Lower lobe of right lung (tissue), 2 donors: ENCODE measurements at places on chromosomes 3 and 15.

- no peak for DNase-seq
- no peak overlapping the region for H3K27ac ChIP-seq
- peaks cover 12% of the 10 kb centered on the region for H3K4me1 ChIP-seq
- H3K4me3 ChIP-seq = no peak overlapping the region
- H3K36me3 ChIP-seq = peaks cover 60% of the 10 kb centered on the region
Measured at GRCh38 chr3:127572186-127572585, 18.3 kb downstream of the TPRA1 start.

- no peaks in the 10 kb centered on the region for H3K36me3 ChIP-seq
- H3K27me3 ChIP-seq = no peaks in the 10 kb centered on the region
- H3K4me3 ChIP-seq = no peak overlapping the region
- no peak for DNase-seq
- H3K27ac ChIP-seq = no peak overlapping the region
Measured at GRCh38 chr3:140249188-140249587, 314.2 kb downstream of the CLSTN2 start.

DNA sequence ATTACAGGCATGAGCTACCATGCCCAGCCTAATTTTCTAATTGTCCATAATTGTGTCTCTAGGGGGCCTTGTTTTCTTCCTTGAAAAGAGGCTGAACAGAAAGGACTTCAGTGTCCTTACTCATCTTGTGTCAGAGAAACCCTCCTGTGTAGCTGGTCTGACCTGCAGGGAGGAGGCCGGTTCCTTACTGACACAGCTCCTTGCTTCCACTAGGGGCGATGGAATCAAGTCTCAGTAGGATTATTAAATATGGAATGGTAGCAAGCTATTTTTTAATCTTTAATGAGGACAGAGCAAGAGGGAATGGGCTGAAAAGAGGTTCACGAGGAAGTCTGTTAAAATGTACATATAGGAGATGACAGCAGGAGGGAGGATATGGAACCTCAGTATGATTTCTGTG is 8.6 kb downstream of the LPCAT4 start:
- no peaks in the 10 kb centered on the region for H3K4me1 ChIP-seq
- no peak overlapping the region for H3K4me3 ChIP-seq
- H3K27ac ChIP-seq = no peak overlapping the region
- H3K36me3 ChIP-seq = peaks cover 70% of the 10 kb centered on the region
- no peaks in the 10 kb centered on the region for H3K27me3 ChIP-seq
- no peak for DNase-seq

- DNase-seq = no peak
- H3K36me3 ChIP-seq = no peaks in the 10 kb centered on the region
- H3K4me1 ChIP-seq = peaks cover 28% of the 10 kb centered on the region
- peak overlapping the region; percentile 4 for H3K4me3 ChIP-seq
Measured at GRCh38 chr3:47225310-47225906, 57.2 kb downstream of the KIF9 start.

- peaks cover 75% of the 10 kb centered on the region for H3K4me1 ChIP-seq
- peak overlapping the region; percentile 77 for H3K4me3 ChIP-seq
- H3K36me3 ChIP-seq = no peaks in the 10 kb centered on the region
- H3K27ac ChIP-seq = peak overlapping the region; percentile 93
Measured at GRCh38 chr15:91854639-91854990, 1.1 kb downstream of the SLCO3A1 start.

- H3K4me3 ChIP-seq = no peak overlapping the region
- no peak overlapping the region for H3K27ac ChIP-seq
- no peaks in the 10 kb centered on the region for H3K36me3 ChIP-seq
- H3K4me1 ChIP-seq = no peaks in the 10 kb centered on the region
- no peaks in the 10 kb centered on the region for H3K27me3 ChIP-seq
Measured at GRCh38 chr3:31999907-32000439, 18.4 kb downstream of the ZNF860 start.

- no peak overlapping the region for H3K27ac ChIP-seq
- no peaks in the 10 kb centered on the region for H3K36me3 ChIP-seq
- H3K4me1 ChIP-seq = no peaks in the 10 kb centered on the region
- no peak overlapping the region for H3K4me3 ChIP-seq
- no peaks in the 10 kb centered on the region for H3K27me3 ChIP-seq
Measured at GRCh38 chr3:131053043-131053859, 26.6 kb downstream of the NEK11 start.

DNA sequence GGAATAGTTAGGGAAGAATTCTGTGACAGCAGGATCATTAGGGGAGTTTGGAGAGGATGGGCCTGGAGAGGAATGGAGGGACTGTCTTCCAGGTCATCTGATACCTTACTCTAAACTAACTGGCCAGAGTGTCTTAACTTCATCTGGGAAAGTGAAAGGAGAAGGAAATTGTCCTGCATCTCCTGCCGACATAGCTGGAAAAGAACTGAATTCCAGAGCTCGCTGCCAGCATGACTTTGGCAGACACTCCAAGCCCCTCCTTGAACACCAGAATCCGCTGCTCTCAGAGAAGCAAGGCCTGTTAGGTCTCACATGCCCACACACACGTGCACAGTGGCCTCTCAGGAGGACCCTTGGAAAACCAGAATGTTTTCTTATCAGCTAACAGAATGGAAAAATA is 10.5 kb downstream of the ABI3BP start:
- H3K27ac ChIP-seq = peak overlapping the region; percentile 66
- no peaks in the 10 kb centered on the region for H3K27me3 ChIP-seq
- no peaks in the 10 kb centered on the region for H3K4me1 ChIP-seq
- peak; percentile 46 for DNase-seq
- H3K36me3 ChIP-seq = no peaks in the 10 kb centered on the region

- H3K27me3 ChIP-seq = no peaks in the 10 kb centered on the region
- no peaks in the 10 kb centered on the region for H3K36me3 ChIP-seq
- no peak overlapping the region for H3K27ac ChIP-seq
- H3K4me1 ChIP-seq = no peaks in the 10 kb centered on the region
Measured at GRCh38 chr3:173870976-173871375, 473.4 kb downstream of the NLGN1 start.

DNA sequence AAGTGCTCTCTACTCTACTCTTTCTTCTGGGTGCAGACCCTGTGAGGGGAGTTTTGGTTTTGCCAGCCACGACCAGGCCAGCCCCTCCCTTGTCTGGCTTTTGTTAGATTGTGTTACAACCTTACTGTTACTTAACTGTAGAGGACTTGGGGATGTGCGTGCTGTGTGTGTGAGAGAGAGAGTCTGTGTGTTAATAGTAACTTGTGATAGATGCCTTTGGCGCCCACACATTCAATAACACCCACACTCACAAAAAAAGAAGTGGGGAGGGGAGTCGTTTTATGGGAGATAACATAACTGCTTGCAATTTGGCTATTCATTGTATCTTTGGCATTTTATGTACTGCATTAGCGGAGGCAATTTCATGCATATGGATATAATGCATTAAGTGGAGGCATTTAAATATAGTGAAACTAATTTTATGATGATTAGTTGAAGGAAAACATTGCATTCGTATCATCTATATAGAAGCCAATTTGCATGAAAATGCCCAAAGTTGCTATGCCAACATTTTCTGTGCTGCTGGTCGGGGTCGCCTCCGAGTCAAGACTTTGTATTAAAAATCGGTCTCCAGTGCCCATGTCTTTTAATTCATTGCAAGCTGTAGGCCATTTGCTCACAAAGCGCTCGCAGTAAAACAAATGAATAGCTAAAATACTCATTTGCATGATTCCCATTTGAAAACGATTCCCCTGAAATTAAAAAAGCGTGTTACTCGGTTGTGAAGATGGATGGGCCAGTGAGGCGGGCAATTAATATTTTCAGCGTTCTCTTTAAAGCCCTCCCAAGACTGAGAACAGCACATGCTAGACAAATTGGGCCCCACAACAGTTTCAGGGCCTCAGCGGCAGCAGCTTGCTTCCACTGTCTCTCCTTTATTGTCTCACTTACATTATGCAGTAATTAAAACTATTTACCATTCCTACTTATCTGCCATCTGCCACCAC is 158.5 kb upstream of the SMAD3 start:
- H3K4me1 ChIP-seq = peaks cover 23% of the 10 kb centered on the region
- no peak overlapping the region for H3K27ac ChIP-seq

DNA sequence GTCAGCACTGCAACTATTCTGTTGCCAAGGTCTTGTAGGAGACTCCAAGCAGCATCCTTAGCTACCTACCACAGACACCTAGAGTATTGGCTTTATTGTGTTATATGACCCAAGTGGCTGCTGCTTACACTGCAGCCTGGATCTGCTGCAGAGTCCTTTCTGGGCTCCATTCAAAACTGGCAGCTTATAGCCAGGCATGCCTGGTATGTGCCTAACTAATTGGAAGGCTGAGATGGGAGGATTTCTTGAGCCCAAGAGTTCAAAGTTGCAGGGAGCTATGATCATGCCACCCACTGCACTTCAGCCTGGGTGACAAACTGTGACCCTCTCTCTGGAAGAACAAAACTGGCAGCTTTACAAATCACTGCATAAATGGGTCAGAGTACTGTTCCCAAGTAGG is 8.6 kb downstream of the NDUFB4 start:
- no peaks in the 10 kb centered on the region for H3K27me3 ChIP-seq
- H3K4me3 ChIP-seq = no peak overlapping the region
- H3K4me1 ChIP-seq = peaks cover 9% of the 10 kb centered on the region
- no peak for DNase-seq
- no peak overlapping the region for H3K27ac ChIP-seq
- H3K36me3 ChIP-seq = peaks cover 37% of the 10 kb centered on the region

GRCh38 chr15:70016511-70016994 is 81.2 kb downstream of the TLE3 start:
- H3K4me3 ChIP-seq = no peak overlapping the region
- no peaks in the 10 kb centered on the region for H3K4me1 ChIP-seq
- peak; percentile 2 for DNase-seq
- no peaks in the 10 kb centered on the region for H3K27me3 ChIP-seq

DNA sequence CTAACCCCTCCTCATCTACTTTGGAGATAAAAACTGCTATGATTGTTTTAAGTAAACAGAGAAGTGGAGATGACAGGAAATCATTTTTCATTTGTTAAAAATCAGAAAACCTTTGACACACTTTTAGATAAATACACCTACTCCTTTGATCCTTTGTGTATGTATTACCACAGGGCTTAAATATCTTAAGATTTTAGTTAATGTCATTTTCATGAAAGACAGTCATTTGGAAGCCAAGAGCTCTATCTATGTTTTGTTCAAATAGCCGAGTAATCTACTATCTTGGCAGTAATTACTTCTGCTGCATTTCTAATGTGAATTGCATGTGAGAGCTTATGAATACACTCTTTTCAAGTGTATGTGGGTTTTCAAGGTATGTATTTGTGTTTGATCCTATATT is 2.0 kb downstream of the ARPP21 start:
- no peak for DNase-seq
- H3K36me3 ChIP-seq = no peaks in the 10 kb centered on the region
- peaks cover 28% of the 10 kb centered on the region for H3K27me3 ChIP-seq
- peaks cover 9% of the 10 kb centered on the region for H3K4me1 ChIP-seq
- no peak overlapping the region for H3K27ac ChIP-seq
- H3K4me3 ChIP-seq = no peak overlapping the region

GRCh38 chr15:96331144-96331944 is 844 bp downstream of the NR2F2 start:
- DNase-seq = peak; percentile 56
- H3K36me3 ChIP-seq = peaks cover 21% of the 10 kb centered on the region
- H3K27ac ChIP-seq = peak overlapping the region; percentile 90
- H3K27me3 ChIP-seq = peaks cover 20% of the 10 kb centered on the region

- H3K27me3 ChIP-seq = no peaks in the 10 kb centered on the region
- H3K36me3 ChIP-seq = peaks cover 5% of the 10 kb centered on the region
- peak overlapping the region; percentile 51 for H3K27ac ChIP-seq
- peaks cover 29% of the 10 kb centered on the region for H3K4me1 ChIP-seq
Measured at GRCh38 chr3:53753518-53754183, 92.6 kb downstream of the CHDH start.

DNA sequence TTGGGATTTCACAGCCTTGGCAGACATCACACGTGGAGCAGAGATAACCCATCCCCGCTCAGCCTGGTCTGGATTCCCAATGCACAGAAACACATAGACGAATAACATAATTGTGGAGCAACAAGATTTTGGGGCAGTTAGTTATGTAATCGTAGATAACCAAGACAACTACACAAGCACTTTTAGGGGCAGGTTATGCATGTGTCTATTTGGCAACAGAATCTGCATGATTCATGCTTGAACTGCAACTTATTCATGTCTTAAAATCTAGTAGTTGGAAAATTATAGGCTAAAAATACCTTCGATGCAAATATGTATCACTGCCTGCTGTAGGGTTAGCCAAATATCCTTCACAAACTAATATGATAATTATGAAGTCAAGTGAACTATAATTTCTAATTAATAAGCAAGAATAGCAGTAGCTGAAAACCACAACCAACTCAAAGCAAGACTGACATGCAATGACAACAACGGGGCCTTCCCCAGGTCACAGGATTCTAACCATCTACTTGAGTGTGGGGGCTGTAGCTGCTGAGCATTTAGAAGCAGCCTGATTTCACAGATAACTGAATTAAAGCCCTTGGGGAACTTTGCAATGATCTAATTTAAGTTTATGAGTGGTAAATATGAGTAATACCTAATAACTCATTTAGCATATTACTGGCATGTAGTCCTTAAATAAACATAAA is 31.1 kb downstream of the DGKG start:
- H3K27me3 ChIP-seq = no peaks in the 10 kb centered on the region
- H3K4me3 ChIP-seq = no peak overlapping the region
- no peaks in the 10 kb centered on the region for H3K4me1 ChIP-seq
- no peak for DNase-seq

- no peaks in the 10 kb centered on the region for H3K36me3 ChIP-seq
- no peak overlapping the region for H3K4me3 ChIP-seq
- H3K27ac ChIP-seq = no peak overlapping the region
- DNase-seq = no peak
- H3K4me1 ChIP-seq = no peaks in the 10 kb centered on the region
- no peaks in the 10 kb centered on the region for H3K27me3 ChIP-seq
Measured at GRCh38 chr15:69736161-69736560, 283.5 kb downstream of the RPLP1 start.

DNA sequence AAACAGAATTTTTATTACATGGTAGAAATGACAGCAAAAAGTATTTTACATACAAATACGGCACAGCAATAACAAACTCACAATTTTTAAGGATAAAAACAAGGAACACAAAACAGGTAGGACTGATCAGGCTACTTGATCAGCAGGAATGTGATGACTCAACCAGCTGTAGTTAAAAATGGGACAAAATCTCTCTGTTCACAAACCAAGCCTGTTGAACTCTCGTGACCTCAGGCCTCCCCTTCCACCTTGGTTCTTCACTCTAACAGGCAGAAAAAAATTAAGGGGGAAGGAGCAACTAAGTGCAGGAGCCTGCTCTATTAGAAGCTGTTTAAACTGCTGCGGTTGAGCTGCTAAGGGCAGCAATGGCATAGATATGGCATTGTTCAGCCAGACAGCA is 18.7 kb downstream of the FBXL22 start:
- H3K36me3 ChIP-seq = peaks cover 56% of the 10 kb centered on the region
- peaks cover 5% of the 10 kb centered on the region for H3K4me1 ChIP-seq
- no peak overlapping the region for H3K4me3 ChIP-seq
- no peak for DNase-seq
- no peaks in the 10 kb centered on the region for H3K27me3 ChIP-seq

- H3K36me3 ChIP-seq = no peaks in the 10 kb centered on the region
- H3K27me3 ChIP-seq = no peaks in the 10 kb centered on the region
- H3K4me1 ChIP-seq = no peaks in the 10 kb centered on the region
- no peak overlapping the region for H3K27ac ChIP-seq
Measured at GRCh38 chr3:155270485-155271342, 22.8 kb downstream of the STRIT1 start.
